ENCODE measurements at places on chromosomes 11 and 22. TPM values are rescaled to one million over a fixed set of nuclear protein-coding genes. Genes with fewer than 3 reads are reported as not detected.
A peak's percentile ranks its signal among the peaks of the same experiment; 100 is the strongest.

The CAVIN3 gene
- total RNA-seq: 4.4 TPM

The KCNC1 gene
- not detected for total RNA-seq

GRCh38 chr22:19635644-19636043 is 78.7 kb upstream of the SEPTIN5 start:
- DNase-seq: no peak

GRCh38 chr11:11959601-11960000 is 48.8 kb downstream of the DKK3 start:
- DNase-seq: no peak

The APOL5 gene
- not detected for total RNA-seq

- DNase-seq: no peak
Measured at GRCh38 chr11:73384125-73384441, 7.9 kb downstream of the RELT start.

DNA sequence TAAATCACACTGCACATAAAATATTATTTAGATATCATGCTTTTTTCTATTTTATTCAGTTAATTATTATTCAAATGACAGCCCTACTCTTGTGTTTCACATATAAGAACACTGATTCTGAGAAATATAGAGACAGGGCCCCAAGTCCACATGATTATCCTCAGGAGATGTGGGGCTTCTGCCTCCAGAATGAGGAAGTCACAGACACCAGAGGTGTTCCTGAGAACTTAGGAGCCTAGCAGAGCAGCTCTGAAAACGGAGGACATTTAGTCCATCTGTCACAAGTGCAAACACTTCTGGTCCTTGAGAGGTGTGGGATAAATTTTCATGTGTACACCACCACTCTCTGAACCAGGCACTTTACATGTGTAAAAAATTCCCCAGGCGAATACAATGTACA is 26.2 kb downstream of the TRIM66 start:
- no peak for DNase-seq

DNA sequence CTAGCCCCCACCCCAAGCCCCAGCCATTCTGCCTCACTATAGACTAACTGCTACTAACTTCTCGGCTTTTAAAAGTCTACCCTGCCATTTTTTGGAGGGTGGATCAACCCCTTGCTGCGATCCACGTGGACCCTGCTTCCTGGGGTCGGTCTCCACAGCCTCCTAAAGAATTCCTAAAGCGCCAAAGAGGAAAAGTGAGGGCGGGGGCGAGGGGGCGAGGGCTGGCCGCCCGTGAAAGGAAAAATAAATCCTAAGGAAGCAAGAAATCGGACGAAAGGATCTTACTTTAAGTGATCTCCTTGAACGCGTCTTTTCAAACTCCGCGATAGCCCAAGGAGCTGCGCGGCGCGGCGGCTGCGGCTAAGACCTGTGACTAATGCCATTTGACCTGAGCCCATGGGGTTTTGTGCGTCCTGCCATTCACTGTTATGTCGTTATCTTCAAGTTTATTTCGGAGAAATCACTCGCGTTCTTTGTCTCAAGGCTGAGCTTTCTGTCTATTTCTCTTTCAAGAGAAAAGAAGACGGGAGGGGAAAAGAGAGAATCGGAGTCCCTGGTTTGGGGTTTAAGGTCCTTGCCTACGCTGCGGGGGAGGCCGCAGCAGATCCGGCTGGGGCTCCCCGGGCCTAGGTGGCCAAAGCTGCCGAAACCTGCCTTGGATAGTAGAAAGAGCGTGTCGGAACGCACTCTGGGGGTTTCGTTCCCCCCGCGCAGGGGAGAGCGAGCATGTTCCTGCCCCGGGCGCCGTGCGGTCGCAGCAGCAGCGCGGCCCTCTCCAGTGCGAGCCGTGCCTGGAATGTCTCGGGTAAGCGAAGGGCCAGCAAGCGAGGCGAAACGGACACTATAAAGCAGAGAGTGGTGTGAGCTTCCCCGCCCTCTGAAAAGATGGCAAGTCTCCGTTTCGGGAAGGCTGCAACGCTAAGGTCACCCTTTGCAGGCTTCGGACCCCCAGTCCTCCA is 2.8 kb upstream of the DBX1 start:
- no peak for DNase-seq

The OR52N4 gene
- total RNA-seq: not detected

DNA sequence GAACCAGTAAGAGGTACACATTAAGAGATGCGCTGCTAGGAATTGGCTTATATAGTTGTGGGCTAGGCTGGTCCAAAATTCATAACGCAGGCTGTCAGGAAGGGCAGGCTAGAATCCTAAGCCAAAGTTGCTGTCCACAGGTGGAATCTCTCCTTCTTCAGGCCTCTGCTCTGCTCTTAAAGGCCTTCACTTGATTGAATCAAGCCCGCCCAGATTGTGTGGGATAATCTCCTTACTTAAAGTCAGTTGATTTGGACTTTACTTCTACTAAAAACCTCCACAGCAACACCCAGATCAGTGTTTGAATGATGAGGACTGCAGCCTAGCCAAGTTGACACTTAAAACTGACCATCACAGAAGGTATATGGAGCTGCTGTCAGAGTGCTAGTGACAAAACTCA is 68.8 kb downstream of the LRRC32 start:
- peak; percentile 31 for DNase-seq

GRCh38 chr11:114746013-114746412 is 67.7 kb downstream of the NXPE2 start:
- no peak for DNase-seq

The OVOL1 gene
- 0.05 TPM for total RNA-seq

DNA sequence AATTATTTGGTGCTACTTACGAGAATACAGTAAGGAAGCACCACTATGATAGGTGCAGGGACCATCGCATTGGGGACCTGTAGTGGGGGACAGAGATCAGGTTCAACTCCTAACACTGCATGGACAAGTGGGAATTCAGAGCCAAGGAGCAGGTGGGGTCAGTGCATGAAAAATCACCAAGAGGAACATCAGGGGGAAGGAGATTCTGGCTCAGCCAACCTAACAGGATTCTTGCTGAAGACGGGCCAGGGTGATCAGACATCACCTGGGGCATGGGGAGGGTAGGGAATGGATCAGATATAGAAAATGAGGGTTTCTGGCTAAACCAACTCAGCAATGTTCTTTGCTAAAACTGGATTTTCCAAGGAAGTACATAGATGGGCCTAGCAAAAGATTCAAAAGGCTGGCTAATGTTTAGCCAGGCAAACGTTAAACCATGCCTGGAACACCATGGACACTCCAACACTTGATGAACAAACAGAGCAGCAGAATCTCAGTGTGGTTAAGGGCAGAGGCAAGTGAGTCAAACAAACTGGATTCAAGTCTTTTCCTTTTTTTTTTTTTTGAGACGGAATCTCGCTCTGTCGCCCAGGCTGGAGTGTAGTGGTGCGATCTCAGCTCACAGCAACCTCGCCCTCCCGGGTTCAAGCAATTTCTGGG is 70.0 kb downstream of the MICAL3 start:
- DNase-seq: no peak

- DNase-seq: no peak
Measured at GRCh38 chr11:120569861-120570260, 58.3 kb downstream of the GRIK4 start.

The ADM2 gene
- total RNA-seq: 1.8 TPM

GRCh38 chr11:9320047-9320446 is 5.7 kb upstream of the TMEM41B start:
- no peak for DNase-seq

GRCh38 chr11:10594407-10594806 is 25.9 kb upstream of the LYVE1 start:
- no peak for DNase-seq

DNA sequence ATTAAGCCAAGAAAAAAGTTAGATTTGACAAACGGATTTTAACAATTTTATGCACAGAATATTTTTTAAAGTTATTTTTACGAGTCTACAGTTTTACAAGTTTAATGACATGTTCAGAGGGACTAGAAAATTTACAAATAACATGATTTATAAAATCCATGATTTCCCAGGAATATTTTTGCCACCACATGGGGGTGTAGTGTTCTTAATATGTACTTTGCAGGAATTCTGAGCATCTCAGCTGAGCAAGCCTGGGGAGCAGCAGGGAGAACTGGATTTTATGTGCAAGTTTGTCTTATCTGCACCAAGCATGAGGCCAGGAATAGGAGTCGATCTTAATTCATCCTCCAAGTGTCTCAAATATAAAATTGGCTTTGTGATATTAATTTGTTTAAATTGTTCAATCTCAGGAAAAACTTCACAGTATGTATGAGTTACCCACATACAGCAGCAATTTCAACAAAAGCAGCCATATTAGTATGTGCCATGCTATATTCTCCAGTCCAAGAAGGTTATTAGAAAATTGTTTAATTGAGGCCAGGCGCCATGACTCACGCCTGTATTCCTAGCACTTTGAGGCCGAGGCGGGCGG is 826.3 kb downstream of the DLG2 start:
- no peak for DNase-seq

The DTX4 gene
- 10.6 TPM for total RNA-seq
